ENCODE measurements at places on chromosomes 5 and 9.

GRCh38 chr9:6302417-6302816 lies 25.8 kb upstream of the TPD52L3 start:
- no peak for DNase-seq

- no peak for DNase-seq
Measured at GRCh38 chr5:65142016-65142415, 339.7 kb downstream of the ADAMTS6 start.

DNA sequence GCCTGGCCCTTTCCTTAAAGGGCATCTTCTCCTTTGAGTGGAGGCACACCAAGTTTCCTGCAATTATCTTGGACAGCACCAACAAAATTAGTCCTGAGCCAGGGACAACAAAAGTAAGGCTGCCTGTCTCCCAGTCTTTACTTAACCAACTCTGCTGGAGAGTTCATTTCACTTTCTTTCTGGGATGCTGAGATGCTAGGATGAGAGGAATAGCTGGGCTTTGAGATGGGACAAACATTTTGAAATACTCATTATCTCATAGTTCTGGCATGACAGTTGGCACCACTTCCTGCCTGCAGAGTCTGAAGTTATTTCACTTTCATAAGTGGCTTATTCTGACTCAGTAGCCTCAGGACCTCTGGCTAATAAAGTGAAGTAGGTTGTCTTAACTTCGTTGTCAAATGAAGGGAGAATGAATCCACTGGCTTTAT lies 157.0 kb downstream of the C9orf152 start:
- no peak for DNase-seq

GRCh38 chr9:121622387-121623203 lies 28.8 kb upstream of the DAB2IP start:
- no peak for DNase-seq

GRCh38 chr5:17433406-17433805 lies 64.6 kb upstream of the TAF11L2 start:
- DNase-seq: no peak

DNA sequence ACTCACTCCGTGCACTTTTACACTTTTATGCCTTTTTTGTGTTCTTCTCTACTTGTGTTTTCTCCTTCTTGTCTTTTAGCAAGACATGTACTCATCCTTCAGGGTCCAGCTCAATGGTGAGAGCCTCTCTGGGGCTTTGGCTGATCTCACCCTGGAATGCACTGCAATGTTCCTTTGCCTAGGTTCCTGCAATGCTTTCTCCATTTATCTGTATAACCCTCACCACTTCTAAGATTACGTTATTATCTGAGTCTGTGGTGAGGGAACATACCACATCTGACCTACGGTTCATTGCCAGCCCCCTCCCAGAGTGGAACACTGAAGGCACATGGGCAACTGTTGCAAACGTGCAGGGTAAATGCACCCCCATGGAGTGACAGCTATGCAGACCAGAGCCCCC lies 47.3 kb downstream of the KCNIP1 start:
- DNase-seq: no peak

DNA sequence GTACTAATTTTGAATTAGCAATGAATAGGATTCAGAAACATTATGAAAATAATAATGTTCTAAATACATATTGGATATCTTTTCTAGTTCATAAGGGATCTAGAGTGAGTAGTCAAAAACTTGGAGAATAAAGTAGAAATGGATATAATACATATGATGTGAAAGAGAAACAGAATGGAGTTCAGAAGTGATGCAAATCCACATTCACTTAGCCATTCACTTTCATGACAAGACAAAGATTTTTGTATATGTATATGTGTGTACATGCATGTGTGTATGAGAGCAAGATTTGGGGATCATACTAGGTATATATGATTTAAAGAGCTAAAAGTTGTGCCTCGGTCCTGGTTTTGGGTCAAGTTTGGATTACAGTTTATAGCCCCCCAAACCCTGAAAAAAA lies 34.1 kb downstream of the TMEM252 start:
- DNase-seq: no peak

DNA sequence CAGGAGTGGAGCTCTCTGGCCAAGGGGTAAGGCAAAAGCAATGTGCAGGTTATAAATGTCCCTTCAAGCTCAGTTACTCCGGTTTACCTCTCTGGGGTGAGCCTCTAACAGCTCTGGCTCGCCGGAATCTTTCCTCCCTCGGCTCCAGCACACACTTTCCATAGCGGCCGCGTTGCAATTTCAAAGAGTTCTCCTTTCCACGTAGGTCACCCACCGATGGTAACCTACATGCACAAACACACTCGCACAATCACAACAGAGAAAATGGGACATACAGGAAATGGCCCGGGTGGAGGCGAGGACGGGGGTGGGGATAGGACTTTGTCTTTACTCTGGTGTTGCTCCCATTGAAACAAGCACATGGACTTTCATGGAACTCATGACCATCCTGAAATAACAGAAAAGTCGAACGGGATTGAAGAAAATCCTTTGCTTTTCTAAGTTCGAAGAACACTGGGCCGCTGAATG lies 1.2 kb downstream of the LHFPL2 start:
- DNase-seq: no peak

GRCh38 chr9:8168916-8169438 lies 369.4 kb upstream of the DMAC1 start:
- DNase-seq: no peak

DNA sequence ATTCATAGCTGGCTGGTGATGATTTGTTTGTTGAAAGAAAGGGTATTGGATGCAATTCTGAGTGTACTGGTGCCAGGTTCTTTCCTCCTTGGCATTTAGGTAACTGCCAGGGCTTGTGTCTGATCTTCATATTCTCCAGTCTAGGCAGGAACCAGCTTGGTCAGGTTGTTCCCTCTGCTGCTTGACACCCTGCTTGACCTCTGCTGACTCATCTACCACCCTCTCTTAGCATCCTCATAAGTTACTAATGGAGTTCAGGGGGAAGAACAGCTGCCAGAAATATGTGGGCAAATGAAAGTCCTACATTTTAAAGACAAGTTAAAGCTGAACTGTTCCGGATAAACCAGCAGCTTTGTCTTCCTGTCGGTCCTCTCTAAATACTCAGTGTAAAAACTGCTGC lies 116.1 kb upstream of the TNC start:
- no peak for DNase-seq

DNA sequence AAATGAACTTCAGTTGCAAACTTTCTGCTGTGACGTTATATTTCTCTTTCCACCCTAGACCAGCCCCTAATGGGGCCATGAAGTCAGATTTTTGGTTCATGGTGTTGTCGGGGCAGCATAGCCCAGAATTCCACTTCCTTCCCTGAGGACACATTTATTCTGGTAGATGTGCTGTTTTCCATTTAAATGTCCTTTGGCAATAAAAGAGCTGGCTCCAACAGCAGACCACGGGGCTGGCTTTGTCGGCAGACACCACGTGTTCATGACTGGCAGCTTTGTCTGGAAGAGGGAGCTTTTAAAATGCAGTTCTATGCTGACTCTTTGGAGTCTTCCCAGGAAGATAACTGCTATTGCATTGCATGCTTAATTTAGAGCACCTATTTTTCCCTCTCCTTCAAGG lies 17.6 kb upstream of the LCP2 start:
- no peak for DNase-seq

DNA sequence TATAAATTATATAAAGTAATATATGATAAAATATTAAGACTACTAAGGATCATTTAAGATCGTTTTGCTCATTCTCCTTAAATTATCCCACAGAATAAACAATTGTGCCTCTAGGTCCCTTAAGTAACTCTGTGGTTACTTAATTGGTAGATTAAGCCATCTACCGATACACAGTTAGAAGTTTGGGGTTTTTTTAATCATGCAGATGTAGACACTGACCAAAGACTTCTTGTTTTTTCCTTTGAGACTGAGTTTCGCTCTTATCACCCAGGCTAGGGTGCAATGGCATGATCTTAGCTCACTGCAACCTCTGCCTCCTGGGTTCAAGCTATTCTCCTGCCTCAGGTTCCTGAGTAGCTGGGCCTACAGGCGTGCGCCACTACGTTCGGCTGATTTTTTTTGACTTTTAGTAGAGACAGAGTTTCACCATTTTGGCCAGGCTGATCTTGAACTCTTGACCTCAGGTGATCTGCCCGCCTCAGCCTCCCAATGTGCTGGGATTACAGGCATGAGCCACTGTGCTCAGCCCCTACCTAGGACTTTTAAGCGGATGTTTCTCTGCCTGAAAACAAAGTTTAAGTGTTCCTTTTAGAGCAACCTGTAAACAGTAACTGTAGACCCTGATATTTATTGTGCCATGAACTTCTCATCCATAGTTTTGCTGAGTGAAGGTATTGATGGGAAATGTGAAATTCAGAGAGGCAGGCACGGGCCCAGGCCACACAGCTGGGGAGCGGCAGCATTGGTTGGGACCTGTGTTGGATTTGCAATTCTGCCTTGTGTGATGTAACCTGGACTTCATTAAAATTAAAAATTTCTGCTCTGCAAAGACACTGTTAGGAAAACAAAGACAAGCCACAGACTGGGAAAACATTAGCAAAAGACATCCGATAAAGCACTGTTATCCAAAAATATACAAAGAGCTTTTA lies 11.6 kb downstream of the CEL start:
- DNase-seq: no peak

DNA sequence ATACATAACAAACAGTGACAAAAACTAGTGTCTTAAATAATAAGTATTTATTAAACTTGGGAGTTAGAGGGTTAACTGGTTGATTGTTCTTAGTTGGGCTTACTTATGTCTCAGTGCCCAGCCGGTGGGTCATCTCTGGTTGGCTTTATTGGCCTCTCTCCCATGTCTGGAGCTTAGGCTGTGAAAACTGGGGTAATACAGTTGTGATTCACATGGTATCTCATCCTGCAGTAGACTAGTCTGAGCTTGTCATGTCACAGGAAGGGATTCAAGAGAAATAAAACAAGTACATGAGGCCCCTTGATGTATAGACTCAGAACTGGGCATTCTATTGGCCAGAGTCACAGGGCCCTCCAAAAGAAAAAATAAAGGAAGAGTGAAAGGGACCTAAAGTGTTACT lies 466.4 kb upstream of the SMC2 start:
- DNase-seq: no peak

- DNase-seq: no peak
Measured at GRCh38 chr9:126667190-126668055, 53.7 kb downstream of the LMX1B start.

GRCh38 chr9:98038958-98039357 lies 17.6 kb upstream of the NANS start:
- DNase-seq: no peak

DNA sequence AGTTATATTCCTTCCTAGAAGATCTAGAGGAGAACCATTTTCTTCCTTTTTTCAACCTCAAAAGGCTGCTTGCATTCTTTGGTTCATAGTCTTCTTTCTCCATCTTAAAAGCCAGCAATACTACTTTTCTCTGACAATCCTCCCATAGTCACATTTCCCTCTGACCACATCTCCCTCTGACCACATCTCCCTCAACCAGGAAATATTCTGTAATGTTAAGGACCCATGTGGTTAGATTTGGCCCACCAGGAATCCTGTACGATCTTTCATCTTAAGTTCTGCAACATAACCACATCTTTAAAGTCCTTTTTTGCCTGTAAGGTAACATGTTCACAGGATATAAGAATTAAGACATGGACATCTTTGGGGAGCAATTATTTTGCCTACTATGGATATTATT lies 179.4 kb upstream of the SPEF2 start:
- DNase-seq: no peak

DNA sequence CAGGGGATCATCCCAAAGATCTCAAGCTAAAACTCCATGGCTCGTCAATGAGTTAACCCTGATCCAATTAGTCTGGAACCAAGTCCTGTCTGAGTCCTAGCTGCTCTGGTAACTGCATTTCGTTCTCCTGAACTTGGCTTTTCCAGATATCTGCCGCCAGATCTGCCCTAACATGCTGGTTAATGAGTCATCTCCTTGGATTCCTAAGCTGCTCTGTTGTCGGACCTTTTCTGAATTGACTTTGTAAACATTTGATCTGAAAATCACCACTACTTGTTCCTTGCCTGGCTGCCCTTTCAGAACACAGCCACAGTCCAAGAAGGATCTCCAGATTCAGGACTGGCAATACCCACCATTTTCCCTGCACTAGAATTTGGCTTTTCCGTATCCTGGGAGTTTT lies 473.0 kb downstream of the ZSWIM6 start:
- no peak for DNase-seq

GRCh38 chr5:111779922-111780292 lies 22.9 kb upstream of the NREP start:
- no peak for DNase-seq

- no peak for DNase-seq
Measured at GRCh38 chr5:14890846-14891245, 19.3 kb upstream of the ANKH start.

DNA sequence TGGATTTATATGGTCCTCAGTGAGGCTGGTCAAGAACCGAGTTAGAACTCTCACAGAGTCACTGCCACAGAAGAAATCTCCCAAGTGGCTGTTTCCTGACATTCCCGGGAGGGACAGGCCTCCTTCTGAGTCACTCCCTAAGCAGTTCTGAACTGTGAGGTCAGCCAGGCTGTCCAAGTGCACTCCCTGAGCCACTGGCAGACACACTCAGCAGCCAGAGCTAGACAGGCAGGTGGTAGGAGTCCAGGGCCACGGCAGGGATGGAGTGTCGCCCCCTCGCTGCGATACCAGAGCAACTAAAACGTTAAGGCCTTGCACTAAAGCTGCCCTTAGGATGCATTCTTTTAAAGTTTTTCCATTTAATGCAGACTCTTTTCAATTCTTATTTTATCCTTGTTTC lies 3.4 kb downstream of the IL4 start:
- no peak for DNase-seq

- DNase-seq: no peak
Measured at GRCh38 chr9:133171161-133171961, 7.6 kb upstream of the GBGT1 start.

DNA sequence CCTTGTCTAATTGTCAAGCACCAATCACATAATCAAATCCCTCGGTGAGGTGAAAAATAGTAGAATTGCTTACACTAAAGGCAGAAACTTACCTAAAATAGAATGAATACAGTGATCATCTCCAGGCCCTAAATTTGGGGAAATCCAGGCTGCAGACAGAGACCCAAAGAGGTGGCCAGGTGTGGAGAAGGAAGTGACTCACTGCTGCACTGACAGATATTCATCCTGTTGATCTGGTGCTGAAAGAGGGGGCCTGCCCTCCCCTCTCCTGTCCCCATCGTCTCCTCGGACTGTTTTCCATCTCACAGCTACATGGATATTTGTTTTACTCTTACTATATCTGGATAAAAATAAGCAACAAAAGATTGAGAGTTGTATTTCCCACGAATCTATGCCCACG lies 15.9 kb downstream of the OR2Y1 start:
- DNase-seq: no peak

GRCh38 chr5:36943584-36943983 lies 67.0 kb downstream of the NIPBL start:
- DNase-seq: no peak

GRCh38 chr9:8643896-8644295 lies 844.3 kb upstream of the DMAC1 start:
- no peak for DNase-seq

DNA sequence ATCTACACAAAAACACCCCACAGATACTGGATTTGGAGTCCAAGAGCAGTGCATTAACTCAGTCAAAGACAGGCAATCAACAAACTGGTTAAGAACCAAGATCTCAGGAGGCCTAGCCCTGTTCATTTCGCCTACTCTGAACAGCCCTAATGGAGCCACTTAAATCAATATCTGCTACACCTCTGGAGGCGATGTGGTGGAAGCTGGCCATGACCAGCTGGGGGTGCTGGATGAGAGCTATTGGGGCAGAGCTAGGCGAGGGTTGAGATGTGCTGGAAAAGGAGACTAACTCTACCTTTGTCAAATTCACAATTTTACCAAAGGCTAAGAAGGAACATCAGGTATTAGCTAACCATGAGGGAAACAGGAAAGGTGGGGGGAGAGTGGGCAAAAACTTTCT lies 23.3 kb upstream of the ARSB start:
- DNase-seq: no peak

GRCh38 chr5:55159763-55160492 lies at the start of gene GPX8:
Gene GPX8 (plus strand): TSS chr5:55160171. CDS start chr5:55160193, 22 bp downstream.
- DNase-seq: no peak

All from activated CD8-positive, alpha-beta memory T cell treated with anti-CD3 and anti-CD28 coated beads for 4 hours (primary cell).